ENCODE measurements at places on chromosomes 7 and 10. TPM values are rescaled to one million over a fixed set of nuclear protein-coding genes. Genes with fewer than 3 reads are reported as not detected.
A peak's percentile ranks its signal among the peaks of the same experiment; 100 is the strongest.

- no peak for DNase-seq
These were observed 233.5 kb upstream of the MGMT start for GRCh38 chr10:129233351-129234148.

Gene PALS2
- total RNA-seq: 28.3 TPM

Gene BMPER
- total RNA-seq: 1.3 TPM

Gene C10orf105
- total RNA-seq: 0.03 TPM

GRCh38 chr7:41911792-41912191, 208.9 kb upstream of the INHBA start:
- DNase-seq: no peak

Gene CALML5
- total RNA-seq: not detected

DNA sequence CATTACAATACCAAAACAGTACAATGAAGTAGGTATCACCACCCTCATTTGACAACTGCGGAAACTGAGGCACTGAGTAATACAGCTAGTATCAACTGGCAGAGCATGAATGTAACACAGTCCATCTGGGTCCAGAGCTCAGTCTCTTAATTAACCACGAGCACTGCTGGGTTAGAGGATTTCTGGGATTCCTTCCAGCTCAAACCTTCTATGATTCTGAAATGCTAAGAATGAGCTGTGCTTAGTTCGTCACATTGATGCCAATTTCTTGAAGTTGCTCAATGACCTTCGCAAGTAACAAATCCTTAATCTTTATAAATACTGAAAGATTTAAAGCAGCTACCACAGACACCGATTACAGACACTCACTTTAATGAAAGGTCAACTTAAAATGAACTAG, 62.5 kb downstream of the SGMS1 start:
- DNase-seq: peak; percentile 52

Measured in myocyte (in vitro differentiated cells).